A172 (cell line): ENCODE measurements at places on chromosomes 13 and 19. TPM values are rescaled to one million over a fixed set of nuclear protein-coding genes. Genes with fewer than 3 reads are reported as not detected.

DNA sequence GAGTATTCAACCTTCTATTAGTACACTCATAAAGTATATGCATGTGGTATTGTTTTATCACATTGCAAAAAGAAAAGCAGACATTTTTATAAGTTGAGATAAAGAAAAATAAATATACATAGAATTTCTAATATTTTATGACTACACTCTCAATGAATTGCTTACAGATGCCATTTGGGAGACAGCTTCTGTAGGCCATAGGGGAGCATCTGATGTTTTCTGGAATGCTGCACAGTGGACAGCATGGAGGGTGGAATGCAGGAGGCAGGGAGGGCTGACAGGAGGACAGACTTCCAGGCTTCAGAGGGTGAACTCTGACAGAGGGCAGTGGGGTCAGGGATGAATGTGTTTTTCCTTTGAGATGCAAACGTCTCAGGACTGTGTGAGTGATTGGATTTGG lies 45.8 kb downstream of the MIPEP start:
- no peak for DNase-seq

DNA sequence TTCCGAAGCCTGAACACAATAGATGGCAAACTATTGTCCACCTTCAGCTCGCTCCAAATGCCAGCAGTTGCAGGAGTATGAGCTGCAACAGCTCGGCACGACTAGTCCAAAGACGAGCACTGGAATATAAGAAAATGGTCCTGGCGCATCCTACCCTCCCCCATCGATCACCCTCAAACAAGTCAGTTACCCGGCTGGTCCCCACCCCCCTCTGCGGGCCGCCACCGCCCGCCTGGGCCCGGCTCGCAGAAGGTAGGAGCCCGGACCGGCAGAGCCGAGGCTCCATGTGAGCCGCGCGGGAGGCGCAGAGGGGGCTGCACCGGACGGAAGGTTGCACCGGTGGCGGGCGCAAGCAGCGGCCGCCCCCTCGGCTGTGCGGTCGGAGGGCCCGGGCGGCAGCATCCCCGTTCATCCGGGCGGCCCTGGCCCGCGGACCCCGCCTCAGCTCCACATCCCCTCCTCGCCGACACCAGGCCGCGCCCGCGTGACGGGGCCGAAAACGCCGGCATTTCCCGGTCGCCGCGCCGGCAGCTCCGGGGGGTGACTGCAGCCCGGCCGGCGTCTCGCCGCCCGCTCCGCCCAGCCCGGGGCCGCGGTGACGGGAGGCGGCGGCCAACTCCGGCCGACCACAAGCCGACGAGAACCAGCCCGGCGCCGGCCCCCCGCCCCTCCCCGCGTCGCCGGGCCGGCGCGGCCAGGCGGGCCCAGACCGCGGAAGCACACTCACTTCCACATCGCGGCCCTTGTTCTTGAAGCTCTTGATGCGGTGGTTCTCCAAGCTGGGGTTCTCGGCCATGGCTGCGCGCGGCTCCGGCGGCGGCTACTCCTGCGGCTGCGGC lies 552 bp downstream of the KPNA3 start:
- peak; percentile 14 for DNase-seq

DNA sequence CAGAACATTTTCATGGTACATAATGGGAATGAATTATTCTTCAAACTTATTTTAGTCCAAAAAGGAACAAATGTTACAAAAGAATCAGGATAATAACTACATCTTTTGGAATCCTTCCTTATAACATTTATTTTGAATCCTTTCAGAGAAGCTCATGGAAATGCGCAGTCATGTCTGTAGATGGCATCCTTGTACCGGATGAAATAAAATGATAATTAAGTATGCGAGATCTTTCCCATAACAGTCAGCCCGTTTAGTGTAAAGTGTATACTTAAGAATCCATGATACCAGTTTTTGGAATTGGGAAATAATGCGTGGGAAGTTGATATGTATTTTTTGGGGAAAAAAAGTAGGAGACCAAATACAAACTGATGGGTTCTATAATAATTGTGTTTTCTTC lies 418.8 kb downstream of the GPC5 start:
- peak; percentile 40 for DNase-seq

- no peak for DNase-seq
These were observed 6.8 kb downstream of the PLPPR2 start for GRCh38 chr19:11361771-11362731.

DNA sequence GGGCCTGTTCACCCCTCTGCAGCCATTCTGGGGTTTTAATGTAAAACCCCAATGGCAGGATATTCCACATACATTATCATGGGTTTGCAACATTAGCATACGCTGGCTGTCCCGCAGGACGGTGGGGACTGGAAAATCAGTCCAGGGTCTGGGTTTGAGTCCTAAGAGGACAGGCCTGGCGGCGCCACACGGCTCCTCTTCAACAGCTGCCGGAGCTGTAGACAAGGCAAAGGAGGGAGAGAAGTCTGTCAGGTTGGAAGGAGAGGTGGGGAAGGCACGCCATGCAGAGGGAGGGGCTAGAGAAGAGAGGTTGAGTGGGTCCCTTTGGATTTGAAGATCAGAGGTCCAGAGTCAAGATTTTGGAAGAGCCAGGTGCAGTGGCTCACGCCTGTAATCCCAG lies 11.9 kb downstream of the NFKBID start:
- DNase-seq = no peak

DNA sequence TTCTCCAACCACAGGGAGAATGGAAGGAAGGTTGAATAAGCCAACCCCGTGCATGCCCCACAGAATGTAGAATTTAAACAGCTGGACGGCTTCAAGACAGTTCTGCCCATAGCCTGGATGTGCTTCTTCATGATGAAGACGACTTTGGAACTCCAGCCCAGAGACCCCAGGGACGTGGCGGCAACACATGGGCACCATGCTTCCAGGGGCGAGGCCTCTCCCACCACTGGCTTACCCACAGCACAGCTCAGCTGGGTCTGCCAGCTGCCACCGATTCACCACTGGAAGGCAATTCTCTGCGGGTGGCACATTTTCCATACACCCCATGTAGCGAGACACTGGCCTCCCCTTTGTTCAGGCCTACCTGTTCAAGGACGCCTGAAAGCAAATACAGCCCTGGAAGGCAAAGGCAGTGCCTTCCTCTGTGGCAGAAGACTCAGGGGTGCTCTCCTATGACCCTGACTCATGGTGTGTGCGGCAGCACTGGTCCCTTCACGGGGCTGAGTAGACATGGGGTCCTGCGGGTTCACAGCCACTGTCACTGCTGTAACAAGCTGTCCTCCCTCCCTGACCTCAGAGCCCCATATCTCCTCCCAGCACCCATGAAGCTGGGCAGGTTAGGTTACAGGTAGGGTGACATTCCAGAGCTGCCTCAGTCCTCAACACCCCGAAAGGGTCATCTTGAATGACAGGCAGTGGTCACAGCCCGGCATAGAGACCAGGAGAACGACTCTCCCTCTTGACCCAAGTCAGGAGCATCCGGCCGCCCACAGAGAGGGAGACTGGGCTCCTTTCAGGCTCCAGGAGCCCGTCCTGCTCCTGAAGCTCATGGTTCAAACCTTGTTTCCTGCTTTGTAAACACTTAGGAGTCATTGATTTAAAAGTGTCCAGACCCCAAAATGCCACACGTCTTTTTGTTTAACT lies 72.7 kb downstream of the SPACA7 start:
- no peak for DNase-seq

GRCh38 chr13:51542346-51543242 lies 41.7 kb upstream of the WDFY2 start:
- DNase-seq = no peak

DNA sequence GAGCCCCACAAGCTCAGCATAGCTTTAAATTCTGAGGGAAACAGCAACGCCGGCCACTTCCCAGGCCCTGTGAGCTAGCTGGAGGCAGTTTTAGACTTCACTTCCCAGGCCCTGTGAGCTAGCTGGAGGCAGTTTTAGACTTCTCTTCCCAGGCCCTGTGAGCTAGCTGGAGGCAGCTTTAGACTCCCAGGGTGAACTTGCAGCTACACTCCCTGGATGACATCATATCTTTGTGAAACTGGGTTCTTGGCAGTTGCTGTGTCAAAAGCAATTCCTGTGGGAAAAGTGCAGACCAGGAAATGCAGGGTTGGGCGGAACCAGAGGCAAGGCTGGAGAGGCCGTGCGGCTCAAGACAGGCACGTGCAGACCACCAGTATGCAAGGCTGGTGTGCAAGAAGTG lies 12.7 kb downstream of the SOX1 start:
- no peak for DNase-seq

GRCh38 chr19:30670562-30671366 lies 298.6 kb downstream of the ZNF536 start:
- DNase-seq = no peak

GRCh38 chr13:113666329-113666670 lies 719 bp upstream of the GRK1 start:
- DNase-seq = no peak

DNA sequence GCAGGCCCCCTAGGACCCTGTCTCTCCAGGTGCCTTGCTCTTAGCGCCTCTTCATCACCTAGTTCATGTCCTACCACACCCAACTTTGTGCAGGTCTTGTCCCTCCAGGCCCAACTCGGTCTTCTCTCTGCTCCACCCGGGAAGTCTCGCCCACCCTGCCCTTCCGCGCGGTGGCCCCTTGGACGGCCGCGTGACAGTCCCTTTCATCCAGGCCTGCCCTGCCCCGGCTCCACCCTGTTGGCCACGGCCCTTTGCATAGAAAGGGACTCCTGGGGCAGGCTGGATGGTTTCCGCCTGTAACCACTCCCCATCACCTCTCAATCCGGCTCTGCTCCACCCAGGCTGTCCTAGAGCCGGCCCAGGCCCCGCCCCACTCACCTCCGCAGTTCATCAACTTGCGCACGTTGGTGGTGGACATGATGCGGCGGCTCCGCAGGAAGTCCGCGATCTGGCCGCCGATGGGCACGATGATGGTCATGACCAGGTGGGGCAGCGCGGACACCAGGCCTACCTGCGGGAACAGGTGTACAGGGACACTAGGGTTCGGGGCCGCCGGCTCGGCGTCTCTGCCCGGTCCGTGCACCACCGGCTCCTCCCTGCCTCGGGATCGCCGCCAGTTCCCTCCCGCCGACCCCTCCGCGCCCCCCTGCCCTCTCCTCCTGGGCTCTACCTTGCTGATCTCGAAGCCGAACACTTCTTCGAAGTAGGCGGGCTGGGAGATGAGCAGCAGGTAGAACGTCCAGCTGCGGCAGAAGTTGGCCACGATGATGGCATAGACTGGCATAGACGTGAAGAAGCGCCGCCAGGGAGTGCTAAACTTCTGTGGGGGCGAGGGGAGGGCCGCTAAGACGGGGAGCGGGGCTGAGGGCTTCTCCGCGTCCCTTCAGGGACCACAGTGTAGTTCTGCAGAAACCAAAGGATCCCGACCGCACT lies 7.2 kb downstream of the GFY start:
- DNase-seq = no peak

DNA sequence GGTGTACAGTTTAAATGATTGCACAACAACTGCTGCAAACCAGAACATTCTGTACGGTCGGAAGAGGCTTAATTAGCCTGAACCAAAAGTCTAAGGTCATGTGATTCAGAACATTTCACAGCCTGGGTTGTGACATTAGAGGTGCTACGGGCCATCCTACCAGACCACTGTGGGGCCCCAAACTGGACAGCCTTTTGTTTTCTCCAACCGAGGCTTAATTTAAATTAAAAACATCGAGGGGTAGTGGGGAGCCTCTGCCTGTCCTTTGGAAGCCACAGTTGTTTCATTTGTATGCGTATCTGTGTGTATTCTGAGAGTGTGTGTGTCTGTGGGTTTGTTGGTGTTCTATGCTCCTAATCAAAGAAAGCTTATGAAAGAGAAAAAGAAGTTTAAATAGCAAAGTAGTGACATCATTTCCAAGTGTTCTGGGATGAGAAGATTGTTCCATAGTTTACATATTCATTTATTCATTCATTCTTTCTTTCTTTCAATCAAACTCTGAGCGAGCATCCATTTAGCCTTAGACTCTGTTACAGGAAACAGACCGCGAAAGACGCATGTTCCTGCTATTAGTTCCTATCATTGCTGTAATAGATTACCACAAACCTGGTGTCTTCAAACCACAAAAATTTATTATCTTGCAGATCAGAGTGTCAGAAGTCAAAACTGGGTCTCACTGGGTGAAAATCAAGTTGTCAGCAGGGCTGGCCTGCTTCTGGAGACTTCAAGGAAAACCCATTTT lies 444.8 kb downstream of the FOXO1 start:
- DNase-seq = no peak

DNA sequence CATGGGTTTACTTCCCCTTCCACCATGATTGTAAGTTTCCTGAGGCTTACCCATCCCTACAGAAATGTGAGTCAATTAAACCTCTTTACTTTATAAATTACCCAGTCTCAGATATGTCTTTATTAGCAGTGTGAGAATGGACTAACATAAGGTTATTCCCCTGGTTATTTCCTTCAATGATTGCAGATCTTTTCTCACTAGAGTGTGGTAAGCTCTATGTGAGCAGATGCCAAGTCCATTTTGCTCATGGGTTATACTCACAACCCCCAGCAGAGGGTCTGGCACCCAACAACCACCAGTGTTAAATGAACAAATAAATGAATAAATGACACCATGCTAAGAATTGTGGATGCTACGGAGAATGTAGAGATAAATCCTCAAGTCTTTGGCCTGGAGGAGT lies 472.8 kb downstream of the LIG4 start:
- DNase-seq = no peak

DNA sequence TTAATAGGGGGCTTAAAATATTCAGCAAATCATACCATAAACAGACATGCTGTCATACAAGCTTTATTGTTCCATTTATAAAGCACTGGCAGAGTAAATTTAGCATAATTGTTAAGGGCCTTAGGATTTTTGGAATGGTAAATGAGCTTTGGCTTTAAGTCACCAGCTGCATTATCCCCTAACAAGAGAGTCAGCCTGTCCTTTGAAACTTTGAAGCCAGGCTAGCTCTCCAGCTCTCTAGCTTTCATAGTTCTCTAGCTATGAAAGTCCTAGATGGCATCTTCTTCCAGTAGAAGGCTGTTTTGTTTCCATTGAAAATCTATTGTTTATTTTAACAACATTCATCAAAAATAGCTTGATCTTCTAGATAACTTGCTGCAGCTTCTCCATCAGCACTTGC lies 420.8 kb upstream of the GPC6 start:
- DNase-seq = no peak

- DNase-seq = peak; percentile 96
These were observed 4.9 kb upstream of the GIPC3 start for GRCh38 chr19:3580156-3580934.

GRCh38 chr13:114062754-114063153 lies 69.7 kb downstream of the RASA3 start:
- no peak for DNase-seq

Gene HCN2
- 9.3 and 12.7 TPM in 2 replicates for total RNA-seq

Gene HSPB6
- total RNA-seq = 0.07 and 0.72 TPM in 2 replicates

Gene KLK3
- total RNA-seq = not detected in 2 replicates

Gene FLT1
- total RNA-seq = 5.5 and 7.5 TPM in 2 replicates

Gene LRRC4B
- total RNA-seq = 12.3 and 13.5 TPM in 2 replicates

Gene ACP7
- total RNA-seq = 0.03 and 0.31 TPM in 2 replicates
